ENCODE measurements at places on chromosomes 3 and 15.

GRCh38 chr3:70880421-70880820 lies 568.0 kb upstream of the MDFIC2 start:
- no peak for DNase-seq

DNA sequence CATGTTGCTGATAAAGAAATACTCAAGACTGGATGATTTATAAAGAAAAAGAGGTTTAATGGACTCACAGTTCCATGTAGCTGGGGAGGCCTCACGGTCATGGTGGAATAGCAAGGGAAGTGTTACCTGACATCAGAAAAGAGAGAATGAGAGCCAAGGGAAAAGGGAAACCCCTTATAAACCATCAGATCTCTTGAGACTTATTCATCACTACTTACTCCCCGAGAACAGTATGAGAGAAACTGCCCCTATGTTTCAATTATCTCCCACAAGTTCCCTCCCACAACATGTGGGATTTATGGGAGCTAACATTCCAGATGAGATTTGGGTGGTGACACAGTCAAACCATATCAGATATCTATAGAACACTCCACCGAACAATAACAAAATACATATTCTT lies 904.6 kb downstream of the PDCD6IP start:
- DNase-seq: no peak

DNA sequence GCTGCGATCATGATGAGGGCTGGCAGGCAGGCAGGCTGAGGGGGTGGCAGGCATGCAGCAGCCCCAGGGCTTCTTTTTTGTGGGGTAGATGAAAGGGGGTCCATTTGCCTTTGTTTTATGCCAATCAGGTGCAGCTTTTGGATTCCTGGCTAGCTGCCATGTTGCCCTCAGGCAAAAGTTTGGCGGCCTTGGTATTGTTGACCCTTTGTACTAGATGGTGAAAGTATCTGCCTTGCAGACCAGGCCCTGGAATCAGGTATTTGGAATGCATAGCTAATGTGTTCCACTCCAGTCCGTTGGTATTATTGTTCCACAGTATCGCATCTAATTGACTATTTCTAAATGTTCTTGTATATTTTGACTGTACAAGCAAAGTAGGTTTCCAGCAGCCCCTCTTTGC lies 35.0 kb downstream of the EEFSEC start:
- no peak for DNase-seq

DNA sequence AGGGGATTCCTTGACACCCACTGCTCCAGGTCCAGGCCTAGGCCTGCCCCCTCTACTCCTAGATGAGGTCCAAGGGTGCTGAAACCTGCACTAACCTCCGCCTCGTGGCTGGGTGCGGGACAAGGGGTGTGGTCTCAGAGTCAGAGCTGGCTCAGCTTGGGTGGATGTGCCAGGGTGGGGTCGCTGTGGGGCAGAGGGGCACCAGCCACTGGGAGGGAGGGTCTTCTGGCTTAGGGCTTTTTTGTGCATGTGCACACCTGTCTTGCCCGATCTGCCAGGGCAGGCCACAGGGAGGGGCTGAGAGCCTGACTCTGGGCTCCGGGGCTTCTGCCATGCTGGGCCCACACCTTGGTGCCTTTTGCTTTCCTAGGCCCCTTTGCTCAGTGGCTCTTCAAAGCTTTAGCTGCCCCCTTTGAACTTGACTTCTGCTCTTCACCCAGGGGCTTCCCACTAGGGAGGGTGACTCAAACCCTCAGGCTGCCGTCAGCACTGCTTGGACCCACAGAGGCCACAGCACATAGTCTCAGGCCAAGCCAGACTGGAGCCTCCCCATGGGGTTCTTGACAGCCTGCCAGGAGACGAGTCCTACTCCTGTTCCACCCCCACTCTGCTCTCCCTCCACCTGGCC lies 73.0 kb downstream of the KLF13 start:
- DNase-seq: no peak

DNA sequence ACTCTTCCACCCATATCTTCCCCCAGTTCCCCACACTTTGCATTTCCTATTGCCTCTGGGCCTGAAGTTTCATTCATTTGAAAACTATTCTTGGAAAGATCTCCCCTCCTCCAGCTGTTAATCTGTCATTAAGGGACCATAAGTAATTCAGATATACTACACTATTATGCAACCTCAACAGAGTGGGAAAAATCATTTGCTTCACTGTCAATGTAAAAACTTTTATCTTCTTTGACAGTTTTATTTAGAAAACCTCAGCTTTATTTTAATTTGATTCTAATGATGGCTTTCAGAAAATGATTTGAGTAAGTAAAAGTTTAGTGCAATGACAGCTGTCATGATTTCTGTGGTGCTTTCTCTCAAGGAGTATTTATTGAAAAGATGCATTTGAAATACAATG lies 435.3 kb upstream of the KCNMB2 start:
- no peak for DNase-seq

DNA sequence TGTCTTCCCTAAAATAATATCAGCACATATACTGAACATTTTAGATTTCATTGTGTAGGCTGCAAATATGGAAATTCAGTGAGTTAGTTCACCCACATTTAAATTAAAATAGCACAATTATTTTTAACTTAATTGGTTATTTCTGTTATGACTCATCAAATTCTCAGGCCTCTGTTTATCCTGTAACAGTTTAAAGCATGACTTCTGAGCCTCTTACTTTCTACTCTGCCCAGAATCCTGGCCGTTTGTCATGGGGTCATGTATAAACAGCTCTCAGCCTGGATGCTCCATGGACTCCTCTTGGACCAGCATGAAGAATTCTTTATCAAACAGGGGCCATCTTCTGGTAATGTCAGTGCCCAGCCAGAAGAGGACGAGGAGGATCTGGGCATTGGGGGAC lies 12.2 kb downstream of the TUBGCP4 start:
- no peak for DNase-seq
